ENCODE measurements at places on chromosomes 7 and 10.

DNA sequence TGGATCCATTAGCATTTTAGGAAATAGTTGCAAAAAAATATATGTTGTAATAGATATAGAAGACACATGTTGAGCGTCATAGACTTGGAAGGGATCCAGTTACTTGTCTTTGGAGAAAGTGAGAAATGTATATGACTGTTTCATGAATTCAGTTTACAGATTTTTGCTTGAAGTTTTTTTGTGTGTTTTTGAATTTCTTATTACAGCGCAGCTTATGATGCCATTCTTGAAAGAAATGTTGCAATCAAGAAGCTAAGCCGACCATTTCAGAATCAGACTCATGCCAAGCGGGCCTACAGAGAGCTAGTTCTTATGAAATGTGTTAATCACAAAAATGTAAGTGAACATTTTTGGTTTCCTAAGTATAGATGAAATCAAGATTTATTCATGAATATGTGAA is 98.2 kb downstream of the MAPK8 start:
- no peak for DNase-seq

GRCh38 chr10:73601486-73601921 is 10.4 kb upstream of the USP54 start:
- DNase-seq = no peak

DNA sequence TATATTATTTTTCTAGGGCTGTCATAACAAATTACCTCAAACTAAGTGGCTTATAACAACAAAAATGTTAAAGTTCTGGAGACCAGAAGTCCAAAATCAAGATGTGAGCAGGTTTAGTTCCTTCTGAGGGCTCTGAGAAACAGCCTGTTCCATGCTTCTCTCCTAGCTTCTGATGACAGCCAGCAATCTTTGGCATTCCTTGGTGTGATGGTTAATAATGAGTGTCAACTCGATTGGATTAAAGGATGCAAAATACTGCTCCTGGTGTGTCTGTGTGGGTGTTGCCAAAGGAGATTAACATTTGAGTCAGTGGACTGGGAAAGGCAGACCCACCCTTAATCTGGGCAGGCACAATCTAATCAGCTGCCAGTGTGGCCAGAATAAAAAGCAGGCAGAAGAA is 26.3 kb upstream of the TNKS2 start:
- DNase-seq = no peak

DNA sequence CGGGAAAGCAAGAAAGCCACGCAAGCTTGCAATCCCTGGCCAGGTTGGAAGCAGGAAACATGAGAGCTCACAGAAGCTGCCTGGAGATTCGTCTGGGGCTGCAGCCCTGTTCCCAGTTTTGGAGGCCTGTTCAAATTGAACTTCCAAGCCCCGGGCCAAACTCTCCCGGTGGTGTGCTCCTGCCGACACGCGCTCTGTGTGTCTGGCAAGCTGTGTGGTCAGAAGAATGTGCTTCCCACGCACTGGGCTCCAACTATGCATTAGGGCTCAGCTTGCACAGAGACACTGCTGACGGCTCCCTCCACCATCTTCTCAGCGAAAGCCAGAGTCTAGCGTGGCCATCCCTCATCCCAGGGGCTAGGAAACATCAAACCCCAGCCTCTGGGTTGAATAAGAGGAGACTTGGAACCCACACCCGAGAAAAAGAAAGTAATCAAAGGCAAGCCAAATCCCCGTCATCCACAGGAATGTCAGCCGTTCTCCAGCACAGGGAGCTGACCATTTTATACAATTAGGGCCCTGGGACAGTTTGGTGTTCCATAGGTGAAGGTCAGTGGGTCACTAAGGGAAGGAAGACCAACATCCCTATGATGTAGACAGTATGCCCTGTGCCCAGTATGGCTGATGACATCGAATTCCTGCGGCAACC is 107.2 kb downstream of the FGFR2 start:
- DNase-seq = no peak

DNA sequence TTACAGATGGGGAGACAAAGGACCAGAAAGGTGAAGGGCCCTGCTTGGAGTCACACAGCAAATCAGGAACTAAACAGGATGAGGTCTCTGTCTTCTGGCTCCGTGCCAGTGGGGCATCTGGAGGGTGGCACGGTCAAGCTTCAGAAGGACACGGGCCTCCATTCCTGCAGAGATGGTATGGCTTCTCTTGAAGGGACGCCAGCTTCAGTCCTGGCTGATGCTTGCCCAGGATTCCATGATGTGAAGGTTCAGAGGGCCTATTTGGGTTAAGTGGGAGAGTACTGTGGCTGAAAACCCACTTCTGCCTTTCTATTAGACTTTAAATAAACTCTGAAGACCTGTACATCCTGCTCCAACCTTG is 6.1 kb downstream of the RAMP3 start:
- DNase-seq = no peak

- DNase-seq = no peak
Observed at GRCh38 chr7:38000272-38000671, 79.8 kb downstream of the EPDR1 start.
